Activated CD8-positive, alpha-beta memory T cell treated with anti-CD3 and anti-CD28 coated beads for 1 hour (primary cell): ENCODE measurements at places on chromosomes 4 and X.

GRCh38 chr4:89253311-89253710 is 54.3 kb downstream of the GPRIN3 start:
- DNase-seq, result no peak

DNA sequence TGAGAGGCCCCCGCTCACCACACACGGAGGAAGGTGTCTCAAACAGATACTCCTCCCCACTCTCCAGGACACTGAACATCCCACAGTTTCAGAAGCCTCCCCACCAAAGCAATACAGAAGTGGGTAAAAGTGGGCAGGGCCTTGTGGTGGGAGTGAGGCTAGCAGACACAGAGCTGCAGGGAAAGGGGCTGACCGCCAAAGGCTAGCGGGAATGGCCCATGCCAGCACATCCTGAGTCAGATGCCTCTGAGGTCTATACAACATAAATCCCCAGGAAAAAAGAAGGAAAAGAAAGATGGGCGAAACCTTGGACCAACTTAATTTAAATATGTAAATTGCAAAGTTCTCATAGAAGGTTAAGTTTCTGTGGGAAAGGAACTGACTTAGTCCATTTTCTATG is 21.9 kb upstream of the ARHGAP10 start:
- no peak for DNase-seq

- DNase-seq, result no peak
Observed at GRCh38 chrX:115017455-115017854, at the start of gene IL13RA2. IL13RA2 (minus strand) TSS chrX:115017616; CDS start chrX:115017269, 347 bp downstream.

GRCh38 chrX:55695227-55696018 is 22.1 kb upstream of the RRAGB start:
- DNase-seq, result no peak

GRCh38 chr4:109572154-109572553 is 12.1 kb downstream of the MCUB start:
- DNase-seq, result no peak

DNA sequence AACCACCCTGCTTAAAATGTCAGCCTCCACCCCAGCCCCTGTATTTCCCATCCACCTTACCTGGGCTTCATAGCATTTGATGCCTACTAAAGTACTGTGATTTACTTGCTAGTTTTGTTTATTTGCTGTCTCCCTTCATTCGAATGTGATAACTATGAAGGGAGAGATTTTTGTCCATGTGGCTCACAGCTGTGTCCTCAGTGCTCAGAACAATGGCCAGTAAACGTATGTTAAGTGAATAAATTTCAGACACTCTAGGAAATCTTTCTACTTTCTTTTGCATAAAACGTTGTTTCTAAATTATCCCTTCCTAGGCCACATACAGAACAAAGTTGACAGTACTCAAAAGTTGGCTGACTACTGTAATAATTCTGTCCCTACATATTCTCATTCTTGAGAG is 114.7 kb upstream of the OTUD4 start:
- DNase-seq, result no peak
